ENCODE measurements at places on chromosomes 1 and 21. TPM values are rescaled to one million over a fixed set of nuclear protein-coding genes. Genes with fewer than 3 reads are reported as not detected.

GRCh38 chr1:157739229-157739901 is 37.6 kb downstream of the FCRL2 start:
- no peak for DNase-seq
- no peak overlapping the region for H3K4me3 ChIP-seq
- no peaks in the 10 kb centered on the region for H3K36me3 ChIP-seq
- no peaks in the 10 kb centered on the region for H3K27me3 ChIP-seq
- no peak overlapping the region for H3K27ac ChIP-seq
- no peaks in the 10 kb centered on the region for H3K4me1 ChIP-seq

- no peaks in the 10 kb centered on the region for H3K36me3 ChIP-seq
- no peak overlapping the region for H3K4me3 ChIP-seq
- no peaks in the 10 kb centered on the region for H3K4me1 ChIP-seq
- H3K27ac ChIP-seq: no peak overlapping the region
- no peak for DNase-seq
Observed at GRCh38 chr1:4411862-4412261, 242.5 kb upstream of the AJAP1 start.

- no peak overlapping the region for H3K27ac ChIP-seq
- H3K4me3 ChIP-seq: no peak overlapping the region
- no peaks in the 10 kb centered on the region for H3K27me3 ChIP-seq
- H3K4me1 ChIP-seq: no peaks in the 10 kb centered on the region
- H3K36me3 ChIP-seq: peaks cover 81% of the 10 kb centered on the region
Observed at GRCh38 chr21:46550116-46550941, 54.6 kb downstream of the S100B start.

DNA sequence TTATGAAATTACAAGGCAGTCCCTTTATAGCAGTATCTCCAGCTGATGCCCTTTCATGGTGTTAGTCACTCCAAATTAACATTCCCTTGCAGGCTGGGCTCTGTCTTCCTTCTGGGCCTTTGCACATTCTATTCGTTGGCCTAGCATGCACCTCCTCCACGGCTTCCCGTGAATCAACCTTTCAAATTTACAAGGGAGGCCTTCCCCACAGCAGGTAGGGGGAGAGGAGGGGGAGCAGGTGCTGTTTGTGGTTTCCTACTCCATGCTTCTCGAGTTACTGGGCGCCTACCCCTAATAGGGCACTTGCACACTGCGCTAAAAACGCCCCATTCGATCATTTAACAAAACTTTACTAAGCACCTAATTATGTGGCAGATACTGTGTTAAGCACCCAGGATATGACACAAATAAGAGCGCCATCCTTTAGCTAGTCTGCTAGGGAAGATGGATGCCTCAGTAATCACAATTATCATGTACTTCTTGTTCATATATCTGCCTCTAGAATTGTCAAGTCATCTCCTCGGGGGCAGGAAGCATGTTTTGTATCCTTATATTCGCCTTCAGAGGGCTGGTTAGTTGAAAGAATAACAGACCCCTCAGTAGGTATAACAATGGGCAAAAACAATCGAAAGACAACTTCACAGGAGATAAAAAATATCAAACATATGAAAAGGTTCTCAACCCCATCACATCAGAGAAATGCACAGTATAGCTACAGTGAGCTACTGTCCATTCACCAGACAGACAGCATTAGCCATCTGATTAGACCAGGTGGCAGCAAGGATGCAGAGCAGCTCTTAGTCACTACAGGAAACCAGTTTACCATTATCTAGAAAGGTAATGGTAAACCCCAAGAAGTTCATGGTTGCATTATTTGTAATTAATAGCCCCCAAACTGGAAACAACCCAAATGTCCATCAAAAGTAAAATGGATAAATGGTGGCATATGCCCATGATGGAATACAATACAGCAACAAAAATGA is 1.7 kb upstream of the ADAR start:
- peaks cover 19% of the 10 kb centered on the region for H3K4me1 ChIP-seq
- H3K27ac ChIP-seq: peak overlapping the region; percentile 87
- H3K36me3 ChIP-seq: no peaks in the 10 kb centered on the region
- no peaks in the 10 kb centered on the region for H3K27me3 ChIP-seq
- H3K4me3 ChIP-seq: no peak overlapping the region
- no peak for DNase-seq

DNA sequence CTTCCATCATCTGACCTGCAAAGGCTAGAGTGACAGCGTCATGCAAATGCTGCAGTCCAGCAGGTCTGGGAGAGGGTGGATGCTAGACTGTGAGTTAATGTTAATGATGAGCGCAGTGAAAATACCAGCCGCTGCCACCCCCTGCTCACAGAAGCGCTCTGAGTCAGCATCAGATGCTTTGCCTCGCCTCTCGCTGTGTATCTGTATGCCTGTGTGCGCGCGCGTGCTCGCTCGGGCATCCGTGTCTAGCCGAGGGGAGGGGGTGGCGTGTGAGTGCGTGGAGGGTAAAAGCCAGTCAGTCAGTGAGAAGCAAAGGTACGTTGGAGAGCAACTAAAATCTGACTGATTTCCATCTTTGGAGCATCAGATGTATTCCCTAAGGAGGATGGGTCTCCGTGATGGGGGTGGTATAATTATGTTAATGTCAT is 858.7 kb downstream of the USP25 start:
- peak overlapping the region; percentile 94 for H3K27ac ChIP-seq
- DNase-seq: peak; percentile 86
- H3K27me3 ChIP-seq: no peaks in the 10 kb centered on the region
- peaks cover 35% of the 10 kb centered on the region for H3K4me1 ChIP-seq
- H3K4me3 ChIP-seq: peak overlapping the region; percentile 70

- no peaks in the 10 kb centered on the region for H3K36me3 ChIP-seq
- peaks cover 33% of the 10 kb centered on the region for H3K4me1 ChIP-seq
- DNase-seq: no peak
- no peaks in the 10 kb centered on the region for H3K27me3 ChIP-seq
- H3K27ac ChIP-seq: no peak overlapping the region
Observed at GRCh38 chr1:100795646-100795985, 76.1 kb downstream of the VCAM1 start.

GRCh38 chr1:228783418-228784040 is 48.2 kb downstream of the RHOU start:
- H3K36me3 ChIP-seq: no peaks in the 10 kb centered on the region
- no peak overlapping the region for H3K27ac ChIP-seq
- no peak for DNase-seq
- H3K4me3 ChIP-seq: no peak overlapping the region

DNA sequence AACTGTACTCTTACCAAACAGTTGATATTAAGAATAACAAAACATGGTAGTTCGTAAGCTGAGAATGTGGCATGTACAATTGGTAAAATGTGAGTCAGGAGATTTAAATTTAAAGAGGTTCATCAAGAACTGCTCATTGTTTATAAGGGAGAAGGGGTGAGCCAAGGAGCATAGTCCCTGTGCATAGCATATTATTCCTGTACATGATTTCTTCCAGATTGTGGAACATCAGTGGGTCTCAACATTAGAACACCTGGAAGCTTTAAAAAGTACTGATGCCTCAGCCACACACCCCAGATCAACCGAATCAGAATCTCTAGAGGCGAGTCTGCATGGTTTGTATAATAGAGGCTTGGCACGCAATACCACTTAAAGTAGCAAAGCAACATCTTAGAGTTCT is 56.1 kb downstream of the KCTD3 start:
- DNase-seq: no peak
- no peaks in the 10 kb centered on the region for H3K4me1 ChIP-seq
- no peak overlapping the region for H3K4me3 ChIP-seq
- no peaks in the 10 kb centered on the region for H3K27me3 ChIP-seq

DNA sequence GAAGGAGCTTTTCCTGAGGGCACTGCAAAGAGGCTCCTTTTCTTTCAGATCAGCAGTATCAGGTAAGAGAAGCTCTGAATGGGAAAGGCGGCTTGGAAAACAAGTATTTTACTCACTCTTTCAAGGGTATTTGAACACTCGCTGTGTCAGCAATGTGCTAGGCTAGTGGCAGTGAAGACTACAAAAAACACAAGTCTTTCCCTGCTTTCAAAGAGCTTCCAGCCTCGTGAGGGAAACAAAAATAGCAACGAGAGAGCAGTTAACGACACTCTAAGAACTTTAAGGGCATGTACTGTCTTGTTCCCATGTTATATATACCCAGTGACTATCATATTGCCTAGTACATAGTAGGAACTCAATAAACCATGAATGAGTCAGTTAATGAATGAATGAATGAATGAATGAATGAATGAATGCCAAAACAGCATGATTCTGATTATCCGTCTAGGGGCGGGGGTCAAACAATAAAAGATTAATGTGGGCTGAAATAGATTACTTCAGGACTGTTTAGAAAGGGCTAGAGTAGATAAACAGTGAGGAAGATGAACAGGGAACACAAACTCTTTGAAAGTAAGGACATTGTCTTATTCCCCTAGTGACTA is 14.2 kb upstream of the MCOLN3 start:
- DNase-seq: peak; percentile 18
- peak overlapping the region; percentile 99 for H3K27ac ChIP-seq
- peaks cover 13% of the 10 kb centered on the region for H3K4me1 ChIP-seq
- peak overlapping the region; percentile 74 for H3K4me3 ChIP-seq
- no peaks in the 10 kb centered on the region for H3K27me3 ChIP-seq
- H3K36me3 ChIP-seq: no peaks in the 10 kb centered on the region

DNA sequence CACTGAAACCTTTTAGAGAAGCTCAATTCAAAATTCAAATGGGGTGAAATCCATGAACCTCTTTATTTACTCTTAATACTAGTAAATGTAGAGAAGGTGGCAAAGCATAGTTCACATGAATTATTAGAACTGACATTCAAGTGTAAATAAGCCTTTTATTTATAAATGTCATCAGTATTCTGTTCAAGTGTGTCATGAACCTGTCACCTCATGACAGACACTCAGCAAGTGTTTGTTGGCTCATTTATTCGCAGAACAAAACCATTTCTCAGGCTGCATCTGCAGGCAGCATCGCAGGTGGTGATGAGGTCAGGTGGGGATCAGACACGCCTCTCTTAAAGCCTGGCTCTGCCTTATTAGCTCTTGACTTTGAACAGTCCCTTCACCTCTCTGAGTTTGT is 116.6 kb downstream of the SETD4 start:
- H3K27me3 ChIP-seq: peaks cover under 1% of the 10 kb centered on the region
- no peak overlapping the region for H3K4me3 ChIP-seq
- no peaks in the 10 kb centered on the region for H3K36me3 ChIP-seq
- no peak for DNase-seq
- peaks cover 5% of the 10 kb centered on the region for H3K4me1 ChIP-seq

GRCh38 chr1:200628223-200628881 is 7.8 kb upstream of the KIF14 start:
- no peaks in the 10 kb centered on the region for H3K27me3 ChIP-seq
- H3K36me3 ChIP-seq: no peaks in the 10 kb centered on the region
- H3K4me3 ChIP-seq: no peak overlapping the region
- H3K4me1 ChIP-seq: no peaks in the 10 kb centered on the region
- H3K27ac ChIP-seq: no peak overlapping the region

DNA sequence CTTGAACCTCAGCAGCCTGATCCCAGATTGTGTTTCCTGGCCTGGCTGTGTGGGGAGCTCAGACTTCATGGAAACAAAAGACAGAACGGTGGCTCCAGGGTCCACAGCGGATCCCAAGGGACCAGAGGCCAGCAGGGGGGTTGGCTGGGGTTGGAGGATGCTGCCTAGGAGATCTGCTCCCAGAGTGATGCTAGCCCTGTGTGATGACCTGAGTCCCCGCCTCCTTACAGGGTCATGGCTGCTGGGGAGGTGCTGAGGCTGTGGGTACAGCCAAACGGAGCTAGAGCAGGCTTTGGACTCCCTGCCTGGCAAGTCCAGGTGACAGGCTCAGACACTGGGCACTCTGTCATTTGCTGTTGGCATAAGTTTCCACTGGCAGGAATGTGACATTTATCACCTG is 11.5 kb upstream of the RUNX3 start:
- no peak overlapping the region for H3K4me3 ChIP-seq
- no peak for DNase-seq
- no peaks in the 10 kb centered on the region for H3K4me1 ChIP-seq
- no peaks in the 10 kb centered on the region for H3K36me3 ChIP-seq
- no peaks in the 10 kb centered on the region for H3K27me3 ChIP-seq
- no peak overlapping the region for H3K27ac ChIP-seq

- no peak for DNase-seq
- H3K27ac ChIP-seq: no peak overlapping the region
- no peak overlapping the region for H3K4me3 ChIP-seq
- no peaks in the 10 kb centered on the region for H3K27me3 ChIP-seq
- no peaks in the 10 kb centered on the region for H3K4me1 ChIP-seq
Observed at GRCh38 chr1:83606416-83606955, 392.4 kb downstream of the TTLL7 start.

GRCh38 chr1:2414297-2414958 is 2.1 kb upstream of the PEX10 start:
- H3K4me3 ChIP-seq: peak overlapping the region; percentile 28
- DNase-seq: peak; percentile 100
- H3K27ac ChIP-seq: no peak overlapping the region
- H3K27me3 ChIP-seq: peaks cover 19% of the 10 kb centered on the region

DNA sequence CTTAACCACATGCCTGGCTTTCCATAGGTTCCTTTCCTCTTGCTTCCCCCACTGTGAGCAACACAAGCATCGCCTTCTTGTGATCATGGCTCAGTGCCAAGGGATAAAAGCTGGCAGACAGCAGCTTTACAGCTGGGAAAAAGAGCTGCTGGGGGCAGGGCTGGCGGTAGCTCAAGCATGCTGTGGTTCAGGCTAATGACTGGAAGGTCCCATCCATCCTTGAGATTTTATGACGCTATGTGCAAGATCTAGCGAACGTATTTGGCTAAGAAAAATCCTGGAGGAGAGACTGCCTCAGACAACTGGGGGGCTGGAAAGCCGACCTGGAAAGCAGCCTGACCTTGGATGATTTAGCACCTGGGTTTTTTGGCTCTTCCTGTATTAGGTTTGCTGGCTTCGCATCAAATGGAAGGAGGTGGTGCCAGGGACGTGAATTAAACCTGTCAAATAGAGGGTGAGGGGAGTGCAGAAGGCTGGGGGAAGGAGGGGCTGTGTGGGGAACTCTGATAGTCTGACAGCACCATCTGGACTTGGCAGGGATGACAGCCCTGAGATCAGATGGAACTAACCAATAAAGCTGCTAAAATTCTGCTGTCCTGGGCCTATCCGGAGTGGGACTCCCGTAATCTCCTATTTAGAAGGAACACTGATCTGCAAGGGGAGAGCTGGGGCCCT is 34.8 kb downstream of the ZMYND12 start:
- no peaks in the 10 kb centered on the region for H3K36me3 ChIP-seq
- H3K27ac ChIP-seq: no peak overlapping the region
- DNase-seq: peak; percentile 66
- peaks cover 21% of the 10 kb centered on the region for H3K27me3 ChIP-seq

- DNase-seq: peak; percentile 99
- H3K27ac ChIP-seq: peak within 1 kb of the TSS; percentile 65
Observed at GRCh38 chr1:227318016-227318852, at the start of gene CDC42BPA. TSS of gene CDC42BPA (minus strand) at chr1:227318492. CDS start at chr1:227317182, 1,310 bp downstream.

- no peaks in the 10 kb centered on the region for H3K36me3 ChIP-seq
- DNase-seq: no peak
- no peak overlapping the region for H3K4me3 ChIP-seq
- H3K27ac ChIP-seq: no peak overlapping the region
- H3K4me1 ChIP-seq: peaks cover 9% of the 10 kb centered on the region
Observed at GRCh38 chr1:156452907-156453306, 47.7 kb downstream of the MEF2D start.

- no peaks in the 10 kb centered on the region for H3K27me3 ChIP-seq
- H3K36me3 ChIP-seq: no peaks in the 10 kb centered on the region
- peak overlapping the region; percentile 60 for H3K27ac ChIP-seq
- peaks cover 41% of the 10 kb centered on the region for H3K4me1 ChIP-seq
- no peak overlapping the region for H3K4me3 ChIP-seq
Observed at GRCh38 chr1:9890224-9890731, 19.8 kb downstream of the CTNNBIP1 start.

Gene DDR2
- total RNA-seq: 384 TPM

Gene TMEM269
- under 0.01 TPM for total RNA-seq

Gene TCHHL1
- not detected for total RNA-seq

Gene OR2M4
- total RNA-seq: not detected

Gene ATP5PO
- total RNA-seq: 115 TPM

Gene CLCNKB
- 0.29 TPM for total RNA-seq

Gene EFNA3
- total RNA-seq: 2.1 TPM

Gene SLC25A24
- 42.3 TPM for total RNA-seq

Gene PYHIN1
- not detected for total RNA-seq
